ENCODE measurements at places on chromosomes 4 and X.
A peak's percentile ranks its signal among the peaks of the same experiment; 100 is the strongest.

DNA sequence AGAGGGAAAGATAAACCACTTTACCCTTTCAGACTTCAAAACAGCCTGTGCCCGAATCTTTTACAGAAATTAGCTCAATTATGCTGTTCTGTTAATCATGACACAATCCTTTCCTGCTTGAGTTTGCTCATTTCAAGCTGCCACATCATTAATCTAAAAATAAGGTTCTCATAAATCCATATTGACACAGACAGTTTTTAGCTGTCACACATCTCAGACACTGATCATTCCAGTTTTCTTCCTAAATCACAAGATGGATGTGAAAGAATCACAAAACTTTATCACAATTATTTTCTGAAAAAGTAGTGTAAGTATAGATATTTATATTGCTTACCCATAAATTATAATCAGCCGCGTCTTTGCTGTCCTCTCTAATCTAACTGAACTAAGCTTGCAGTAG, 27.9 kb upstream of the AMELX start:
- ATAC-seq, result no peak

DNA sequence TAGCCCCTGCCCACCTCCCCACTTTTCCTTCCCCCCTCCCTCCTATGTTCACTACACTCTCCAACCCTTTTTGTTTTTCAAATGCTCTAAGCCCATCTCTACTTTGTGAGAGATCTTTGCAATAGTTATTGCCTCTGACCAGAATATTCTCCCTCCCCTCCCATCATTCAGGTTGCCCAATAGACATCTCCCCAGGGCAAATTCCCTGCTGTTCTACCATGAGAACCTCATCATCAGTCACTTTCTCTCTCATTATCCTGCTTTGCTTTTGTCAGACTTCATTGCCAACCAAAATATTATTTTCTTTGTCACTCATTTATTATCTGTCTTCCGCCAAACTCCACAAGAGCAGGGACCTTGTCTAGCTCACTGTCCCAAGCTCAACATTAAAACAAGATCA, 268.2 kb upstream of the PPARGC1A start:
- ATAC-seq, result no peak

GRCh38 chr4:81062001-81062400, 31.5 kb downstream of the BMP3 start:
- no peak for ATAC-seq

- ATAC-seq, result no peak
Measured at GRCh38 chr4:141891260-141892120, 255.1 kb downstream of the IL15 start.

GRCh38 chrX:19548279-19548678, 33.0 kb upstream of the MAP3K15 start:
- ATAC-seq, result no peak

DNA sequence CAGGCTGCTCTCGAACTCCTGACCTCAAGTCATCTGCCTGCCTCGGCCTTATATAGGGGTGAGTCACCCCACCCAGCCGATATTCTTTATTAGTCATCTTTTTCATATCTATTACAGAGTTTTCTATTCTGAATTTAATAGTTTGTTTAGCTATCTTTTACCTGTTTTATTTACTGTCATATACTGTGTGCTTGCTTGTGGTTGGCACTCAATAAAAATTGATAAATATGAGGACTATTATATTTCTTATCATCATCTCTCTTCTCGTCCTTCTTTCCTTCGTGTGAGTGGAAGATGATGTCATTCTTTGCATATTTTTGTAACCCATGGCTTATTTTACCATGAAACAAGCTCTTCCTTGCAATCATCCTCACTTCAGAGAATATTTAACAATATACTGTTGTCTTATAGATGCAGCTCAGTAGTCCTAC, 265.5 kb downstream of the ARHGAP24 start:
- ATAC-seq, result peak; percentile 34

DNA sequence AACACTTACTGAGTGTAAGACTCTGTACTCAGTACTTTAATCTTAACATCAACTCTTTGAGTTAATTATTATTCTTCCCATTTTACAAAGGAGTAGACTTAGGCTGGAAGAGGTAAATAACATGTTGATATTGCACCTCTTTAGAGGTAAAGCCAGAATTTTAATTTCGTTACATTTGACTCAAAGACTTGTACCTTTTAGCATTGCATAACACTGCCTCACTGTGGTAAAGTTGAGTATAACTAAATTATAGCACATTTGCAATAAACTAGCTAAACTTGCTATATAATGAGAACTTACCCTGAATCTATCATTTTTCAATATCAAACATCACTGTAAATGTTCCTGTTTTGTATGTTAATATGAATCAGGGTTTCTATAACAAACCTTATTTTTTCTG, 218.5 kb downstream of the PRR32 start:
- ATAC-seq, result no peak

DNA sequence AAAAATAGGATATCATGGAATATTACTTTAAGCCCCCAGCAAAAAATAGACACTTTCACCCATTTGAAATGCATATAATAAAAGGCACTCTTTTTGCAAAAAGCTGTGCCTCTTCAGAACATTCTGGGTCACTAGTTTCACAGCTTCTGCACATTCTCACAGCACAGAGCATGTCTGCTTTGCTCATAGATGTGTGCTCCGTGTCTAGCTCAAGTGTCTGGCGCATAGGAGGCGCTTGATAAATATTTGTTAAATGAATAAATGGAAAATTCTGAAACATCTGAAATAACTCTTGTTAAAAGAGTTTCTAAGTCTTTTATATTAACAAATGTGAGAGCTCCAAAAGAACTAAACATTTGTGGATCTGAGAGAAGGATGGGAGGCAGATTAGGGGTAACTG, 275.2 kb downstream of the PTTG2 start:
- ATAC-seq, result no peak

DNA sequence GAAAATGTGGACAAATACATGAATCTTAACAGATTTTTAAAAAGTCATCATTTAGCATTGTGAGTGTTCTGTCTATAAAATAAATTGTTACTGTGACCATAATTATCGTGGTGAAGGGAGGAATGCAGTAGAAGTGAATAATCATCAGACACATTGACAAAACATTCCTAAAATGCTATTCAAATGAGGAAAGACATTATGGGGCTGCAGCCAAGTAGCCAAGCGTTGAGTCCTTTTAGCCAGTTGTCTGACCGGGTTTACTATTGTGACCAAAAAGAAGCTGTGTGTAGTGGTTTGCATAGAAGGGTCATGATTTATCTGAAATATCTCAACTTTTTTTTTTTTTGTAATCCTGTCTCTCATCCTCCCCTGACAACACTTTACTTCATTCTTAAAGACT, 19.5 kb downstream of the WWC2 start:
- peak; percentile 93 for ATAC-seq

DNA sequence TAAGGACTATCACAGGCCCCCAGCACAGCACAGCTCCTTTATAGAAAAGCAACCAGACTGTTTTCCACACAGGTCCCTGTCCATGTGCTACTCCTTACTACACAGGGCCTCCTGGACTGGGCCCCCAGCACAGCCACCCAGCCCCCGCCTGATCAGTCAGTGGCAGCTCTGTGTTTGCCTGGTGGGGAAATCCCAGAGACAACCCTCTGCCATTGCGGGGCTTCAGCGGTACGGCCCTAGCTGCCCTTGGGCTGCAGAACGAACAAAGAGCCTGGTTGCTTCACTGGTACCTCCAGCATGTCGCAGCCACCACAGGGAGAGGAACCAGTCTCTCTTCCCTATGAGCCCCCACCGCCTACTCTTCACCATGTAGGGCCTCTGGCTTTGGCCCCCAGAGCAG, 30.7 kb downstream of the CBR4 start:
- no peak for ATAC-seq

DNA sequence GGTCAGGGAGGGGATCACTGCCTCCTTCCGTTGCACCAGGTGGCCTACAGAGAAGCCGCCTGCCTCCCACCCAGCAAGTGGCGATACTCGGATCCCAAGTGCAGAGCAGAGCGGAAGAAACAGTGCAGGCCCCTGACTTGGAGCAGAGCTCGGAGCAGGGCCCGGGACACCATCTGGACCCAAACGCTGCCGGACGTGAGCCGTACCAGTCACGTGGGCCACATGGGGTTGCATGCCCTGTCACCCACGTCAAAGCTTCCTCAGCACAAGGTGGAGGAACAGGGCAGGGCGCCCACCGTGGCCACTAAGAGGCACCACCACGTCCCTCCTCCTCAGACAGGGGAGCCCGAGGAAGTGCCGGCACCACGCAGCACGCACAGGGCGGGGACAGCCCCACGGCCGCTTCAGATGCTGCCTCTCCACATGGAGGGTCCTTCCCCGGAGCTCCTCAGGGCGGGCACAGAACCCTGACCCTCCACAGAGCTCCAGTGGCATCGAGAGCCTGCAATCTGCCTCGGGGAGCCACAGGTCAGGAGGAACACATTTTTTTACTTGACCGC, 18.7 kb downstream of the ZFYVE28 start:
- ATAC-seq, result no peak

DNA sequence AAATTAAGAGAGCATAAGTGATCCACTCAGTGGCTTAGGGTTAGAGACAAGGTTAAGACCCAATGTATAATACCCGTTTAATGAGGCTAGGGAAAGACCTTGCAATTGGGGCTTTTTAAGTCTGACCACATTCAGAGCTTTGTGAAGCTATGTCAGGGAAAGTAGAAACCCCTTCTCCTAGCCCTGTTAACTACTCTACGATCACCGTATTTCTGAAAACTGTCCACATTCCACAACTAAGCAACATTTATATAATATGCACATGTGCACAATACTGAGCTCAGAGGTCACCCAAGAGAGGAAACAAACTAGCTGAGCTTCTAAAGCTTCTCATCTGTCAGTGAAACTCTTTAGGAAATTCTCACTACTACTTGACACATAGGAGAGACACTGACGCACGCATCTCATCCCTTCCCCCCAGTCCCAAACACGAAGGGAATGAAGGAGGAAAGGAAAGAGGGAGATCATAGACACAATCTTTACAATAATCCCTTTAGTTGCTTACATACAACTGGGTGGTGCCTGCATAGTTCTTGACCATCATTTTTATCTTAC, 56.2 kb downstream of the METTL14 start:
- peak; percentile 48 for ATAC-seq

GRCh38 chr4:74159143-74159709, 1.3 kb downstream of the MTHFD2L start:
- no peak for ATAC-seq

DNA sequence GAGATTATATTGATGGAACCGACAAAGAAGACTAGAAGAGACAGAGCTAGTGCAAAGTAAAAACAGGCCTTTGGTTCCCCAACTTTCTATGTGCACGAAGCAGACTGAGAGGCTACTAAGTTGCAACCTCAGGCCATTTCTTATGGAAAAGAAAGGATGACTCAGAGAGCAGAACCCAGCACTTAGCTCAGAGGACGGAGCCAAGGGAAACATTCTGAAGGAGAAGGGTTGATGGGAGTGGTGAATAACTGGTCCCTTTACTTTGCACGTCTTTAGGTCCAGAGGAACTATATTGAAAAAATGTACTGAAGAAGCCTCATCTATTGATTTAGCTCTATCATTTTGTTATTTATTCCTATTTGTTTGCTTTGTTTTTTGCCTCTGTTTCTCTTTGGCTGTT, 182.1 kb downstream of the CPE start:
- ATAC-seq, result no peak

GRCh38 chrX:18886005-18886343, 97.9 kb downstream of the PHKA2 start:
- ATAC-seq, result no peak

- peak; percentile 93 for ATAC-seq
Measured at GRCh38 chrX:131821945-131822622, 201.0 kb upstream of the STK26 start.

DNA sequence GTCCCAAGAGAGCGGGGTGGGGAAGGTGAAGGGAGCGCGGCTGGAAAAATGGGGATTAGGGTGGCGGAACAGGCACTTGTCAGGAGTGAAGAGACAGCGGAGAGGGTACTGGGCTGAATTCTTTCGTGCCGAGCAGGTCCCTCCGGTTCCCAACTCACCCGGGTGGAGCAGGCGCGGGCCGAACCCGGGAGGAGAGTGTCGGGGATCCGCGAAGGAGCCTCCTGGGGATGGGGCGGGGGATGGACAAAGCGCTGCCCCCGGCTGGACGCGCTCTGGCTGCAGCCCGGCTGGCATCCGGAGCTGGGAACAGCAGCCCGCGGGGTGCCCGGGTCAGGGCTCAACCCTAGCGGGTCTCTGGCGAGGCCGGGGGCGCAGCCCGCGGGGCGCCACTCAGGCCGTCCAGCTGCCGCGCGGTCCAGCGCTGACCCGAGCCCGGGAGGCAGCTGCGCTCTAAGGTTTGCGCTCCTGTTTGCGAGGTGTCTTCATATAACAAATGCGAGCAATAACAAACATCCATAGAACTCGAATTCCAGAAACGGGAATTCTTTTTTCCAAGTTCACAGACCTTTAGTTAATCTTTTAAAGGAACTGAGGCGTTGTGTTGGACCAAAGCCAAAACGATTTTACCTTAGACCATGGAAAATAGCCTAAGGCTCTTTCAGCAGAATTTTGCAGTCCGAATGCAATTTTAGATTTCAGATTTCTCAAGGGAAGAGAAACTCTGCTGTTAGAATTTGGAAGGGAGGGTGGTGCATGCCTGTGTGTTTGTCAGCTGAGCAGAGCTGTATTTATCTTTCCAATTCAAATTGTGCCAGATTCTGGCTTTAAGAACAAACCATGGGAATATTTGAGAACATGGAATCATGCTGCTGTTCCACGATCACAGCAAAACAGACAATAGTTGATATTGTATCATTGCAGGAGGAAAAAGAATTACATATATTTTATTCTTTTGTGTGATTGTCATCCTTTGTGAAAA, 744 bp downstream of the NPY5R start:
- ATAC-seq, result peak; percentile 62

GRCh38 chr4:1547131-1547855, 136.8 kb downstream of the FAM53A start:
- ATAC-seq, result no peak

- no peak for ATAC-seq
Measured at GRCh38 chr4:102268355-102268754, 76.9 kb downstream of the SLC39A8 start.

DNA sequence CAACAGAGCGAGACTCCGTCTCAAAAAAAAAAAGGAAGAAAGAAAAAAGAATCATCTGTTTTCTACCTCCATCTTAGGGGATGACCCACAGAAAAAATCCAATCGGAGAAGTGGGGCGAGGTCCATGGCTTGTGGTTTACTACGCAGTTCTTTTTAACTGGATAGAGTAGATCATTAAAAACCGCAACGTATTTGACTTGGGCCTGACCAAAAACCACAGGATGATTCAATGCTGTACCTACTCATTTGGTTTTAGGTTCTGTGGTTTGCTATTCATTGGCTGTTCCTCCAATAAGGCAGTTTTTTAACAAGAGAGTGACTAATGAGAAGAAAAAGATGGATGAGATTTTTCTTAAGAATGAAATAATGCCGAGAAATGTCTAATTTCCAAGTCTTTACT, 83.7 kb downstream of the FREM3 start:
- ATAC-seq, result no peak

DNA sequence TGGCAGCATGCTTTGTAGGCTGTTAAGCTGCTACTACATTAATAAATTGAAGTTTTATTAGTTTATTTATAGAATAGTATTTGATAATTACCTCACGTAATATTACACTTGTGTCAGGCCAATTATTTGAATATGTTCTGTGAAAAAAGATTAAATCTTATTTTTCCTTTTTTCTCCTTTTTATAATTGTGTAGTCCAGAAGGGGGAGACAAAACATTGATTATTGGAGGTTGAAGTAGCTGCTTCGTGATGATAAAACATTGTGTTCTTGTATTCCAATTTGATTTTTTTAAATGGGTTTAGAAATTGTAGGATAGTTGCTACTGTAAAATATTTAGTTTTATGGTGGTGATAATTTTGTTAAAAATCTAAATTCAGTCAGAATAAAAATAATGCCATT, 85.7 kb downstream of the DIAPH2 start:
- ATAC-seq, result no peak

- ATAC-seq, result no peak
Measured at GRCh38 chrX:117752745-117753144, 363.9 kb downstream of the KLHL13 start.

GRCh38 chr4:7663075-7663541, 228.4 kb upstream of the PSAPL1 start:
- no peak for ATAC-seq
